ENCODE measurements at places on chromosomes 11 and 22. TPM values are rescaled to one million over a fixed set of nuclear protein-coding genes. Genes with fewer than 3 reads are reported as not detected.

GRCh38 chr22:37291559-37292298 is 9.4 kb downstream of the CYTH4 start:
- DNase-seq = no peak

GRCh38 chr11:93491973-93492372 is 51.2 kb downstream of the SMCO4 start:
- no peak for DNase-seq

- no peak for DNase-seq
Measured at GRCh38 chr11:61357894-61358239, 3.8 kb downstream of the CYB561A3 start.

DNA sequence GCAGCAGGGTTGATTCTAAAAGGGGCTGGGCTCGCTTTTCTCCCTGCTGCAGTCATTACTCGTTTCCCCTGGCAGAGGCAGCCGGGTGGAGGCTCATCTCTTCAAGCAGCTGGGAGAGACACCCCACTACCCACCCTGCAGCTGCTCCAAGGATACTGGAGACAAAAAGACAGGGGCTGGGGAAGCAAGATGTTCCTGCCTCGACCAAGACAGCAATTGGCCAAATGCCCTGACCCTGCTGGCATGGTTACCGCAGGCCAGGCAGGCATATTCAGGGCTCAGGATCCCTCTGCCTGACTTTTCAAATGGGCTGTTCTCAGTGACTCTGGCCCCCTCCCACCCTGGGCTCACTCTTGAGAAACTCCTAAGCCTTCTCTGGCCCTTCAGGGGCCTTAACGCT is 6.8 kb upstream of the RGL4 start:
- no peak for DNase-seq

DNA sequence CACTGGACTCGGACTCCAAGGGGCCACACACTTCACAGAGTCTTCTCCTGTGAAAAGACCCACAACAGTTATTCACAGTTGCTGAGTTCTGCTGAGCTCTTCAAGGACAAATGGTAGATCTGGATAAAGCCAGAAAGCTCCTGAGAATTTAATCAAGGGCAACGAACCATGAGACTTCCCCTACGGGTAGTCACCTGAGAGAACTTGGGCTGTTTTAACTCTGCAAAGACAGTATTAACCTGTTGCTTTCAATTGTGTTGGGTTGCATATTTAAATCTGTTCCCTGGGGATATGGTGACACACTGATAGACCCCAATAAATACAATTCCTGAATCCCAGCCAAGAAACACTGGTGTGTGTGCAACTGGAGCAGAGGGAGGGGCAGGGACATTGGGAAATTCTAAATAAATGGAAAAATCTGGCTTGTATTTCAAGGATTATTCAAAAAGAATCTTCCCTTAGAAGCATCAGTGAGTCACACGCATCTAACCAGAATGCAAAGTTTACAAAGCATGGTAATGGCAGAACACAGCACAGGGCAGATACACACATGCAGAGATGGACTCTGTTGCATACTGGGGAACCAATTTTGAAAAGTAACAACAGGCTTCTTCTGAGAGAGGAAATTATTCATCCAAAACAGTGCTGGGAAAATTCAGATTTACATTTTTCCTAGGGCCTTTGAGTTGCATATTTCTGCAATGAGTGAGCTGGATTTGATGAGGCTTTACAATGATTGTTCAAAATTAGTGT is 4.0 kb downstream of the KCNJ1 start:
- DNase-seq = no peak

- DNase-seq = no peak
Measured at GRCh38 chr11:119317592-119318239, 786 bp upstream of the MCAM start.

- no peak for DNase-seq
Measured at GRCh38 chr11:4095509-4096230, 1.1 kb downstream of the RRM1 start.

DNA sequence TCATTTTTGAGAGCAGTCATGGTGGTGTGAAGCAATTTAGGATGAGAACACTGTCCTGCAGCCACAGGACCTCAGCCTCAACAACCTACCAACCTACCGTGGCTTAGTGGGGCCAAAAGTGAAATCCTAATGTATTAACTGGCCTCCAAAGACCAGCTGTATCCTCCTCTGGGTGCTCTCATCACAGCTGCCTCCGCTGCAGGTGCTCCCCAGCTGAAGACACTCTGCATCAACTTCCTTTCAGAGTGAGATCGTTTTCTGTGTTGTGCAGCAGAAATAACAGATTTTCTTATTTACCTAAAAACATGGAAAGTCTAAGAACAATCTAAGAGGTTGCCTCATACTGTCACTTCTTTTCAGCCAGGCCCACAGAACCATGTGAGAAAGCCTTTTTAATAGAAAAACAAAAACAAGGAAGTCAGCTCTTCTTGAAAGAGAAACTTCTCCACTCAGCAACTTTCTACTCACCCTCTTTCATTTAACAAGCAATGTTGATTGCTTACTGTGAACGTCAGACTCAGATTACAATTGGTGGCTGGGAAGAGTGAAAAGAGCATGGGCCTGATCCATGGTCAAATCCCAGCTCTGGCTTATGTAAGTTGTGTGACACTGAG is 136.1 kb downstream of the TENM4 start:
- no peak for DNase-seq

DNA sequence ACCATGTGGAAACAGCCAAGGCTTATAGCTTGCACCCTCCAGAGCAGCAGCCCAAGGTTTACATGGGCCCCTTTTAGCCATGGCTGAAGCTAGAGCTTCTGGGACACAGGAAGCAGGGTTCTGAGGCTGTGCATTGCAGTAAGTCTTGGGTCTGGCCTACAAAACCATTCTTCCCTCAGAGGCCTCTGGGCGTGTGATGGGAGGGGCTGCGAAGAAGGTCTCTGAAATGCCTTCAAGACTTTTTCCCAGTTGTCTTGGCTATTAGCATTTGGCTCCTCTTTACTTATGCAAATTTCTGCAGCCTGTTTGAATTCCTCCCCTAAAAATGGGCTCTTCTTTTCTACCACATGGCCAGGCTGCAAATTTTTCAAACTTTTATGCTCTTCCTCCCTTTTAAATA is 109.5 kb downstream of the BBOX1 start:
- DNase-seq = no peak

Gene HBB
- not detected for total RNA-seq

Gene WNT7B
- total RNA-seq = not detected

Gene CATSPERZ
- total RNA-seq = 2.0 TPM

Gene GDPD4
- total RNA-seq = not detected

Gene TEX54
- not detected for total RNA-seq

All from NCI-H460 (cell line).